ENCODE measurements at places on chromosomes 5 and 9.
A peak's percentile ranks its signal among the peaks of the same experiment; 100 is the strongest.

DNA sequence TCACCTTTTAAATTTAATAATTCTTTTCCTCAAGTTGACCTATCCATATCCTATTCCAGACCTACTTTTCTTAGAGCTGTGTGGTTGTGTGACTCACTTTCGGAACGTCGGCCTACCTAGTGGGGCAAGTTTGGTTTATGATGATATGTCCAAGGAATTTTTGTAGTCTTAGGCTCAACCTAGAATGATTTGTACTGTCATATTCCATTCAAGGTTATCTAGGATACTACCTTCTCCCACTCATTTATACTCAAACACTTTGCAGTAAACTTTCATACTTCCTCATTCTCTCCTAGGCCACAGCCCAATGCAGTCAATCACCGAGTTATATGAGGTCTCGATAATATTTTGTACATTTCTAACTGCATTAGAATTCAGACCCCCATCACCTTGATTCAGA lies 61.9 kb downstream of the PIK3R1 start:
- peak; percentile 72 for DNase-seq

DNA sequence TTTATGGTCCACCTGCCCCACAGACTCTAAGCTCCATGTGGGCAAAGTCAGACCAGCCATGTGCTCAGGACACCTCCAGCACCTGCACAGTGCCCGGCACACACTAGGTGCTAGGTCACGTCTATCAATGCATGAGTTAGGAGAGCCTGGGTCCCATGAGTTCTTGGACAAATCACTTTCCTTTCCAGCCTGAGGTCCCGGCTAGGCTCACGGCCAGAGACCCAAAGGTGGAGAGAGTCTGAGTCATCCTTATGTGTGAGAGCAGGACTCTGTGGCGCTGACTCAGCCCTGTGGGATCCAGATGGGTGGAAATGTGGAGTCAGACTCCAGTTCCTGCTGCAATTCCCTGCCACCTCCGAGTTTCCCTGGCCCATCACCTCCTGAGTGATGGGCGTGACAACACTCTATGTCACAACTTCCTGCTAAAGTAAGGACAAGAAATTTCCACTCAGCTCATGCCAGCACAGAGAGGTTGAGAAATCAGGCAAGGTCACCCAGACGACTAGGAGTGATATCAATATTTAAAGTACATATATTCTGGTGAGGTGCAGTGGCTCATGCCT lies 2.5 kb upstream of the ST6GALNAC4 start:
- peak; percentile 98 for DNase-seq

- DNase-seq = peak; percentile 57
Measured at GRCh38 chr5:57817001-57817453, 334.4 kb upstream of the ACTBL2 start.

DNA sequence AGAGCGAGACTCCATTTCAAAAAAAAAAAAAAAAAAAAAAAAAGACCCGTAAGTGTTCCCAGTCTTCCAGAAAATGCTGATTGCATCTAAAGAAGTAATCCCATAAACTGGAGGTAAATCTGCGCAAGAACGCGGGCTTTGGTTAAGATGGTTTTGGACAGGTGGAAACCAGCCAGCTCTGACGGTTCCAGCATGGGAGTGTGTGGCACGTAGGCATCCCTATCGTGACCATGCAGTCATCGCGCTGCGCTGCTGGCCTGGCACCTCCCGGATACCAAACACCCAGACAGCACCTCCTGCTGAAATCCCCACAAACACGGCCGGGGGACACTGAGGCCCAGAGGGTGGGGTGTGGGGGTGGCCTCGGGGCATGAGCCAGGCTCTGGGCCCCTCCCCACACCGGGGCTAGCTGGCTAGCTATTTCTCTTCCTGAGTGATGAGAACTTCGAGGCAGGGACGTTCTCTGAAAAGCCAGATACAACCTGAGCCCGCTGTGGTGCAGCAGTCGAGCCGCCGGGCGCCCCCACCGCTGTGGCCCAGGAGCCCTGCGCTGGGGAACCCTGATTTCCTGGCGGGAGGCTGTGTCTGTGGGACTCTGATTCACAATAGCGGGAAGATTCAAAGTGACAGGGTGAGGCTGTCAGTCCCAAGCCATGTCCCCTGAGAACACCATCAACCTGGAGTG lies 32.2 kb upstream of the NOTCH1 start:
- DNase-seq = no peak

DNA sequence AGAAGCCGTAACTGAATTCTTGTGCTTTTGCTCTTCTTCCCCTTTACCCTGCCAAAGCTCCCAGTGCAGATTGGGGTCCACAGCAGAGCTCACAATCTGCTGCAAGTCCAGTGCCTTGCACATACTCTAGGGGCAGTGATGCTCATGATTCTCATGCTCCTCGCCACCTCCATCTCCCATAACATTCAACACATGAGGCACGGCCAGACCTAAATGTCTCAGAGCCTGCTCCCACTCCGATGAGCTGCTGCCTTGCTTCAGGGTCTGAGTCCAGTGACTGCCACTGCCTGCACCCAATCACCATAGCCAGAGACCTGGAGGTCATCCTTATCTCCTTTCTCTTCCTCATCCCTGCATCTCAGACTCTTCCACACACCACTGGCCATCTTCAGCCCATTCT lies 10.5 kb downstream of the CSF1R start:
- no peak for DNase-seq

GRCh38 chr9:18791074-18791473 lies 241.9 kb downstream of the SAXO1 start:
- peak; percentile 23 for DNase-seq

GRCh38 chr5:119411361-119412278 lies 40.7 kb upstream of the HSD17B4 start:
- peak; percentile 75 for DNase-seq

DNA sequence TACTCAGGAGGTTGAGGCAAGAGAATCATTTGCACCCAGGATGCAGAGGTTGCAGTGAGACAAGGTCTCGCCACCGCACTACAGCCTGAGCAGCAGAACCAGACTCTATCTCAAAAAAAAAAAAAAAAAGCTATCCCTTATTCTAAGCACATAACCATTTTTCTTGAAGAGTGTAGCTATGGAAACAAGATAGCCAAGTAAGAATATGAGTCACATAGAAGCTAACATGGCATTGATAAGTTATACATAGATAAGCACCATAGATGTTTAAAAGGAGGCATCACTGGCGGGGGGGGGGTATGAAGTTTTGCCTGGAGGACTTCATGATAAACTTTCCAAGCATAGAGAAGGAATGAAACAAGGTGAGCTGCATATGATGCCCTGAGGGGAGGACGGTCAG lies 26.0 kb downstream of the CHSY3 start:
- no peak for DNase-seq

DNA sequence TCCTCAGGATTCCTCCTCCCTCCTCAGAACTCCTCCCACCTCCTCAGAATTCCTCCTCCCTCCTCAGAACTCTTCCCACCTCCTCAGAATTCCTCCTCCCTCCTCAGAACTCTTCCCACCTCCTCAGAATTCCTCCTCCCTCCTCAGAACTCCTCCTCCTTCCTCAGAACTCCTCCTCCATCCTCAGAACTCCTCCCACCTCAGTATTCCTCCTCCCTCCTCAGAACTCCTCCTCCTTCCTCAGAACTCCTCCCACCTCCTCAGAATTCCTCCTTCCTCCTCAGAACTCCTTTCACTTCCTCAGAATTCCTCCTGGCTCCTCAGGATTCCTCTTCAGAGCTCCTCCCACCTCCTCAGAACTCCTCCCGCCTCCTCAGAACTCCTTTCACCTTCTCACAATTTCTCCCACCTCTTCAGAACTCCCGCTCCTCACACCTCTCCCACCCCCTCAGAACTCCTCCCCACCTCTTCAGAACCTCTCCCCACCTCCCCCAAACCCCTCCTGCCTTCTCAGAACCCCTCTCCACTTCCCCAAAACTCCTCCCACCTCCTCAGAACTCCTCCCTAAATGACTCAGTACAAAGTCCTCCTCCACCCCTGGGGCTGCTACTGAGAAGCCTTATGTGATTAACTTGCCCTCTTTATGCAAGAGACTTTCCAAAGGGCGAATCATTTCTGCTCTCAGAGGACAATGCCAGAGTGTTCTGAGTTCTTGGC lies 23.2 kb downstream of the SLC46A2 start:
- peak; percentile 89 for DNase-seq

GRCh38 chr9:120386390-120387131 lies 193.4 kb downstream of the CDK5RAP2 start:
- peak; percentile 23 for DNase-seq

GRCh38 chr5:13251623-13252376 lies 692.7 kb downstream of the DNAH5 start:
- DNase-seq = no peak

Measured in fibroblast of skin of right quadriceps (primary cell).